OCI-M1 (cell line): ENCODE measurements at places on chromosomes 12 and 14.

DNA sequence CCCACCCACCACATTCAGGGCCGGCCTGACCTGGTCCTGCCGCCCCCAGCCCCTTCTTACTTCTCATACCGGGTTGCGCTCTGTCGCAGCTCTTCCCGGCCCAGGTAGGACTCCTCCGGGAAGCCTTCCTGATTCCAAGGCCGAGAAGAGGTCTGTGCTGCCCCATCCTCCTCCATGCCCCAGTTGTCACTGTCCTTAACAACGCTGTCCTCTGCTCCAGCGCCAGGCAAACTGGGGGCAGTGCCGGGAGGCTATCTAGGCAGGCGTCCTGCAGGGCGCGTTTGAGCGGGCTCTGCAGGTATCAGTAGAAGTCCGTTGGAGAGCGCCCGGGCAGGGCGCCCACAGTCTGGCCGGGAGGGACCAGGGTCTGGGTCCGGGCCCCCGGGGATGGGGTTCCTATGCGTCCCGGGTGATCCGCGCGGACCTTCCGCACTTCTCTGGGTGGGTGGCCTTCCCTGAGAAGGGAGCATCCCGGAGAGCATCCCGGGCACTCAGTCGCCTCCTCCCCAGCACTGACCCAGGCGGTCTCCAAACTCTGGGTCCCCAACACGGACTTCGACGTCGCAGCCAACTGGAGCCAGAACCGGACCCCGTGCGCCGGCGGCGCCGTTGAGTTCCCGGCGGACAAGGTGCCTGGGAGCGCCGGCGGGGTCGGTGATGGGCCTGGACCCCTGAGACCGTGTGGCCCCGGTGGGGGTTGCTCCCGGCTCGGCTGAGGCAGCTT, 900 bp downstream of the AMN start:
- DNase-seq, result no peak

GRCh38 chr12:2535583-2536204, 259.1 kb upstream of the FKBP4 start:
- DNase-seq, result no peak

GRCh38 chr14:58243790-58244555, 670 bp upstream of the PSMA3 start:
- peak; percentile 69 for DNase-seq

DNA sequence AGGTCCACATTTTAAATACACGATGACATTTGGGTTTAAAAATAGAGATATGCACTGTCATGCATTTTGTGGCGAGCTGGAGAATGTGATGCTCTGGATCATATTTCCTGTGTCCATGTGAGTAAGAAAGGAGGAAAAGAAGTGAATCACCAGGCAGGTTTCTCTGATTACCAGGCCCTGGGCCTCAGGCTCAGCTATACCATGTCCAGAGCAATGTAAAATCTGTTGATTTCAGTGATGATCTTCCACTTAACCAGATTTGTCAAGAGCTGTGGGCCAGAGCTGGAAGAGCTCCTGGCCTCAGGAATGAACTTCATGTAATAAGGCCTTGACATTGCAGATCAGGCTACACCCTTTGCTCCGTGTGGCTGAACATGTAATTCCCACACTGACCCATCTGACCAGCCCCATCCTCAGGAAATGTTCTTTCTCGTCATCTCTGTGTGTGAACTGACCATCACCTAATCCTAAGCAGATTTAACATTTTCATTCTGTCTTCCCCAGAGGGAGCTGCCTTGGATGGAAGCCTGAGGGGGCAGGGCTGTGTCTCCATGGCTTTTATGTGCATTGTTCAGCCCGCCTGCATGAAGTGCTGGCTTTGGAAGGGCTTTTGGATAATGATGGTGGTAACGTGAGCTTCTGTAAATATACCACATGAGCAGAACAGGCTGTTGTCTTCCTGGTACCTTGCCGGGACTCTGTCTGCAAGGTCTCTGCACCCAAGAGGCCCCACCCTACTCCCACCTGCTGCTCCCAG, 54.5 kb downstream of the CRACR2A start:
- DNase-seq, result no peak

GRCh38 chr12:26493656-26494055, 298.3 kb downstream of the SSPN start:
- DNase-seq, result no peak

GRCh38 chr14:80770114-80770908, 171.2 kb downstream of the CEP128 start:
- DNase-seq, result no peak

DNA sequence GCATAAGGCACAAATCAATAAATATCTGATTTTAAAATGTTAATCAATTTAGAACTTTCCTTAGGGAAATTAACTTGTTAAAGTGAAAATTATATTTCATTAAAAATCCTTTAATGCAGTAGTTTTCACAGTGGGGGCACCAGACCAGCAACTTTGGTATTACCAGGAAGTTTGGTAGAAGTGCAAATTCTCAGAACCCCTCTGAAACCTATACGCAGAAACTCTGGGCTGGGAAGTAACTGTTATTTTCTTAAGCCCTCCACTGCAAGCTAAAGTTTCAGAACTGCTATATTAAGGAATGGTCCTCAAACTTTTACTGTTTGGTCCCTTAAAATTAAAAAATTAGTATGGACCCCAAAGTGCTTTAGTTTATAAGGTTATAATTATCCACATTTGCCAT, 35.7 kb downstream of the GNPTAB start:
- DNase-seq, result peak; percentile 76
